ENCODE measurements at places on chromosomes 6 and 20.

GRCh38 chr6:45487645-45488044 lies 109.9 kb upstream of the SUPT3H start:
- no peak for DNase-seq

DNA sequence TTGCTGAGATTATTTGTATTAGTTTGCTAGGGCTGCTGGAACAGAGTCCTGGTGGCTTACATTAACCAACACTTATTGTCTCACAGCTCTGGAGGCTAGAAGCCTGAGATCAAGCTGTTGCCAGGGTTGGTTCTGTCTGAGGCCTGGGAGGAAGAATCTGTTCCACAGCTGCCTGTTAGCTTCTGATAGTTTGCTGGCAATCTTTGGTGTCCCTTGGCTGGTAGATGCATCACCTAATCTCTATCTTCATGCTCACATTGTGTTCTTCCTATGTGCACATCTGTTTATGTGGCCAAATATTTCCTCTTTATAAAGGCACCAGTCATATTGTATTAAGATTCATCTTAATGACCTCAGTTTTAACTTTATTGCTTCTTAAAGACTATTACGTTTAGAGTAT lies 19.5 kb downstream of the SF3B5 start:
- DNase-seq = no peak

- no peak for DNase-seq
These were observed 49.3 kb downstream of the PRR18 start for GRCh38 chr6:166258854-166259276.

GRCh38 chr20:35196313-35196712 lies 24.4 kb downstream of the PROCR start:
- DNase-seq = no peak

GRCh38 chr20:1491860-1492642 lies 831 bp upstream of the SIRPB2 start:
- DNase-seq = no peak

DNA sequence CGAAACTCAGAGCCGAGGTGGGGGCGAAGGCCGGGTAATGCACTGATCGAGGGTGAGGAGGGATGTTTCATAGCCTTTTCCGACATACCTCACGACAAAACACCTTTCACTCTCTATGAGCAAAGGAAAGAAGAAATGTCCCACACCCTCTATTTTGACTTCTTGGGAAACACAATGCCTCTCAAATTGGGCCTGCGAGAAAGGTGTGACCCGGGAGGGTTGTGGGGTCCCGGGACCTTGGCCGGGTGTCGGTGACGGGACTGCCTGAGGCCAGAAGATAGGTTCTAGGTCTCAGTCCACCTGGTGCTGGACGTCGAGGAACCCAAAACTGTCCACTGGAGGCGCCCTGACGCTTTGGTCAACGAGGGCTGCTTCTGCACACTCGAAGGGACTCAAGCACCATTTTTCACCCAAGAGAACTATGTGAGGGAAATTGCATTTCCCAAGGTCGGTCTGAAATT lies 41.1 kb upstream of the OSTM1 start:
- no peak for DNase-seq

GRCh38 chr6:46741482-46741881 lies 5.3 kb upstream of the ANKRD66 start:
- no peak for DNase-seq

GRCh38 chr6:170200458-170200891 lies 90.4 kb downstream of the DLL1 start:
- DNase-seq = no peak

GRCh38 chr6:62670490-62671223 lies 384.6 kb upstream of the KHDRBS2 start:
- DNase-seq = no peak

GRCh38 chr20:13396022-13396421 lies 174.9 kb downstream of the ISM1 start:
- no peak for DNase-seq

GRCh38 chr6:153963352-153963751 lies 75.7 kb upstream of the OPRM1 start:
- DNase-seq = no peak

- DNase-seq = no peak
These were observed 70.6 kb downstream of the OLIG3 start for GRCh38 chr6:137423451-137424168.

DNA sequence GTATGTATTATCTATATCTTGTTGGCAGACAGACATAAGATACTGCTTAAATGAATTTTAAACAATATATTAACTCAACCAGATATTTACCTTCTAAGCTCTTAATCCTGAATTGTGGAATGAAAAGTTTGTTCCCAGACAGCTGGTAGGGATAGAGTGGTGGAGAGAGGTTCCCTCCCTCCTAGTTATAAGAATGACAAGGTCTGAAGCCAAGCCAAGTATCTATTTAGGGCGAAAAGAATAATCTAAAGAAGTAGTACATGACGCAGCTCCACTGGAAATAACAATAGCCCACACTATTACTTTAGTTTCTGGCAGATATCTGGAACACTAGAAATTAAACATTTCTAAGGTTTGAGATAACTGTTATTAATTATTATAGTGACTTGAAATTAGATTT lies 104.3 kb downstream of the AHI1 start:
- no peak for DNase-seq

GRCh38 chr20:16206817-16207216 lies 366.4 kb downstream of the KIF16B start:
- DNase-seq = no peak

DNA sequence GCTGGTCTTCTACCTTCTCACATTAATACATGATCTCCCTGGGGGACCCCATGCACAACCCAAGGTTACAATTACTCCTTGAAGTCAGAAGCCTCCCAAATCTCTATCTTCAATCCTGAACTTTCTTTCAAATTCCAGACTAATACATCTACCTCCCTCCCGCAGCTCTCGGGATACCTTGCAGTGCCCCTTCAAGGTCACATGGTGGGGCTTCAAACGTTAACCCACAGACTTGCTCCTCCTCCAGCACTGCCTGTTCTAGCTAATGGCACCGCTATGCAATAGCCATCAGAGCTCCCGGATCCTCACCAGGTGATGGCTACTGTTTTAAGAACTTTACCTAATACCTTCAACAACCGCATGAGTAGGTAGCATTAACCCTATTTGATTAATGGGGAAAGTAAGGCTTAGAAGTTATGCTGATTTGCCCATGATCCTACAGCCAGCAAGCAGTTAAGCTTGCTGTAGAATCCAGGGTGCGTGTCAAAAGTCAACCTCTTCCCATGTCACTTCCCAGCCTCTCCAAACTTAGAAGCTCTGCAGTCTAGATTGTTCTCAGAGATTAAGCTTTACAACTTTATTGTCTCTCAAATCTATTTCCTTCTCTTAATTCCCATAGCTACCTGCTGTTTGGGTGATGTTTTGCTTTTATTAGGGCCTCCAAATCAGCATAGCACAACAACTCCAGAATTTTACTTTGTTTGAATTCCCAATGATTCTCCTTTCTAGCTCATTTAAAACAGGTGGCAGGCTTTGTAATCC lies 44.7 kb downstream of the PLAGL1 start:
- no peak for DNase-seq

- no peak for DNase-seq
These were observed 12.0 kb downstream of the LPIN3 start for GRCh38 chr20:41352666-41353065.

- DNase-seq = no peak
These were observed 60.7 kb downstream of the AKAP12 start for GRCh38 chr6:151300267-151300991.

- no peak for DNase-seq
These were observed 77.3 kb downstream of the TRMT11 start for GRCh38 chr6:126063512-126064146.

- no peak for DNase-seq
These were observed 3.0 kb upstream of the MLIP start for GRCh38 chr6:54108271-54108670.

DNA sequence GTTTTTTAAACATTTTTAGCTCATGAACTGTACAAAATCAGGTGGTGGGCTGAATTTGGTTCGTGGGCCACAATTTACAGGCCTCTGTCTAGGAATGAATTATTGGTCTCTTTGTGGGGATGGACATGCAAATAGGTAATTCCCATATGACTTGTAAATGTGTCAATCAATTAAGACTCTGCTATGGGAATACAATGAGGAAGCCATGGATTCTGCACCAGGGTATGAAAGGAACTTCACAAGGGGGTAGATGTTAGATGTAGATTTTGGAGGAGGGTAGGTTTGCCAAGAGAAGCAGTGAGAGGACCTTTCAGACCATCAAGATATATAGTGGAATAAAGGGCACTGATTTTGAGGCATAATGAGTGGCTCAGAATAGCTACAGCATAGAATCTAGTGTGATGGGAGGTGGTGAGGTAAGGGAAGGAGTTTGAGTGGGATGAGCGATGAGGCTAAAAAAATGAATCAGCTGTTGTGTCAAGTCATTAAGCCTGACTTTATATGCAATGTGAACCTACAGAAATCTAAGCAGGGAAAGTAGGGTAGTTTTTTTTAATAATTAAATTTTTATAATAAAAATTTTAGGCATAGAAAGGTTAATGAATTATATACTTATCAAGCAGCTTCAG lies 32.6 kb upstream of the RNF182 start:
- no peak for DNase-seq

All from anterior cingulate cortex (tissue), 58 donors.